EH (cell line): ENCODE measurements at places on chromosomes 1 and 21.

DNA sequence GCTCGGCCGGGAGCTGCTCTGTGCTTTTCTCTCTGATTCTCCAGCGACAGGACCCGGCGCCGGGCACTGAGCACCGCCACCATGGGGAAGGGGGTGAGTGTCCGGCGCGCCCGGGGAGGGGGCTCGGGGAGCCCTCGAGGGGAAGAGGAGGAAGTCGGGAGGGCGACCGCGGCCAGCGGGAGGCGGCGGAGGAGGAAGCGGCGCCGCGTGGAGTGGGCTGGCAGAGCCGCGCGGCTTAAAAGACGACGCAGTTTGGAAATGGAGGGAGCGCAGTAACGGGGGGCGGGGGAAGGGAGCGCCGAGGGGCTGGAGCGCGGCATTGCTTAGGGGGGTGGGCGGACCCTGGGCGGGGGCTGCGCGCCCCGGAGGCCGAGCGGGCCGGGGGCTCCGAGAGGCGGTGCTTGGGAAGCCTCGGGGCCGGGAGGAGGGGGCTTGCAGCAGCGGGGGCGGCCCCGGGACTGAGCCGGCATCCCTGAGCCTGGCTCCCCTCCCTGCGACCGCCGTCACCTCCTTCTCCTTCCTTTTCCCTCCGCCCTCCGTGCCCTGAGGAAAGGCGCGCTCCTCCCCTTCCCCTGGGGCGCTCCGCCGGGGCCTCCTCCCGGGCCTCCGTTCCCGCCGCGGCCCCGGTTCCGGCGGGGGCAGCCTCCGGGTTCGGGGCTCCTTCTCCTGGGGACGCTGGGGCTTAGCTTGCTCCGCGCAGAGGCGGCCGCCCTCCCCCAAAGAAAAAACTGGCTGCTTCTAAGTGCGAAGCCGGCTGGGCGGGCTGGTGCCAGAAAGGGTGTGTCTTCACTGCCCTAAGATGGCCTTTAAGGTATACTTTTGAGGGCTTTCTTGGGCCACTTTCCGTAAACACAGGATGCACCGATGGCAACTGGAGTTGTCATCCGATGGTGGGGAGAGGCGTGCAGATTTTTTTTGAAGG is 648 bp downstream of the ATP1A1 start:
- DNase-seq: peak; percentile 58

- no peak for DNase-seq
Observed at GRCh38 chr1:68449901-68450300, at the start of gene RPE65. RPE65 (minus strand) TSS chr1:68449954; CDS start chr1:68449905, 49 bp downstream.

DNA sequence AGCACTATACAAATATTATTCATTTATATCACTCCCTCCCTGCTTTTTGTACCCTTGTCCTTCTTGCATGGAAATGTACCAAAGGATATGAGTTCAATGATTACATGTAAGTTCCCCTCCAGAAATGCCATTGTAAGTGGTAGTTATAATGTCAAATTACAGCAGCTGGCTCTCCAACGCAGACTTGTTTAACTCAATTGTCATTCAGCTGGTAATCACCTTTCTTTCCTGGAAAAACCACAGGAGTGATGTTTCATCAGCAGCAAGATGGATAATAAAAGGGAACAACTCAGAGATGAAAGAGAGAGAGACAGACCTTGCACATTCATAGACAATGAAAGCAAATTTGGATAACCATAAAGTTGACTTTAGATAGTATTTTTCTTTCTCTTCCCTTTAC is 578.6 kb upstream of the PBX1 start:
- DNase-seq: no peak

- no peak for DNase-seq
Observed at GRCh38 chr1:115036814-115037507, 7.3 kb downstream of the TSHB start.

DNA sequence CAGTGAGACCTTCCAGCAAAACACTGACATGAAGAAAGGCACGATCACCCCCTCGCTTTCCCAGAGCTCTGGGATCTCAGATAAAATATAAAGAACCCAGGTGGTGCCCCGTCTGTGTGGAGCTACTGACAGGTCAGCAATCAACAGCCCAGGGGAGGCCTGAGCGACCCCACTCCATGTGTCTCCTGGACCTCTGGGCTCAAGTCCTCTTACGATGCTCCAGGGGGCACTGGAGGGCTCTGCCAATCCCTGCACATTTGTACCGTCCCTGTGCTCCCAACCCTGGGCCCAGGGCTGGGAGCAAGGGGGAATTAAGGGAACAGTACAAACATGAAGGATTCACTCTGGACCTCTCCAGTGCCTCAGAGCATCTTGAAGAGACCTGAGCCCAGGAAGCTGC is 12.5 kb downstream of the S100A7A start:
- no peak for DNase-seq

- peak; percentile 9 for DNase-seq
Observed at GRCh38 chr1:93876244-93876643, 2.8 kb downstream of the DNTTIP2 start.
